ENCODE measurements at places on chromosomes 6 and 20.

DNA sequence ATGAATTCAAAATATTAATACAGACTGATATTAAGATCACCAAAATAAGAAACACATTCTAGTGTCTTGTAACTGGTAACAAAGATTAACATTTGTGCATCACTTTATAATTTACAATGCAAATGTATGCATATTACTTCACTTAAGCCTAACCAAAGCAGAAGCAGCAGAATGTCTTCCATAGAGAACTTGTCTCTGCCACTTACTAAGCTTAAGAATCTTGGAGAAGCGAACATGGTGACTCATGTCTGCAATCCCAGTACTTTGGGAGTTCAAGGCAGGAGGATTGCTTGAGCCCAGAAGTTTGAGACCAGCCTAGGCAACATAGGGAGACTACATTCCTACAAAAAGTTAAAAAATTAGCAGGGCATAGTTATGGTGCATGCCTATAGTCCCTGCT lies 18.8 kb downstream of the AK9 start:
- DNase-seq = no peak

- no peak for DNase-seq
Observed at GRCh38 chr20:62316331-62317166, 13.8 kb downstream of the ADRM1 start.

GRCh38 chr6:86936834-86937218 lies 502 bp upstream of the HTR1E start:
- no peak for DNase-seq

- DNase-seq = no peak
Observed at GRCh38 chr6:99867026-99867425, 127.0 kb downstream of the MCHR2 start.

DNA sequence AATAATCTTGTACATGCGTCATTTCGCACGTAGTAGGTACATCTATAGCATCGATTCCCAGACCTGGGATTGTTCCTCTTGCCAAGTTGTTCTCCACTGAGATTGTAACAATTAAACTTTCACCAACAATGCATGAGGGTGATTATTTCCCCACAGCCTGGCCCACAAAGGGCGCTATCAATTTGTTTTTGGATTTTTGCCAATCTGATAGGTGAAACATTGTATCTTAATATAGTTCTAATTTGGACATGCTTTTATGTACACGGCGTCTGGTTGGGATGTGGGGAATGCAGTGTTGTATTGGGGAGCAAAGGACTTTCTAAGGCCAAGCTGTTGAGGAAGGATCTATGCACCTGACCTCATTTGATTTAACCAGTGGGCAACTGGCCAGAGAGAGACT lies 59.5 kb downstream of the VEGFA start:
- DNase-seq = no peak

DNA sequence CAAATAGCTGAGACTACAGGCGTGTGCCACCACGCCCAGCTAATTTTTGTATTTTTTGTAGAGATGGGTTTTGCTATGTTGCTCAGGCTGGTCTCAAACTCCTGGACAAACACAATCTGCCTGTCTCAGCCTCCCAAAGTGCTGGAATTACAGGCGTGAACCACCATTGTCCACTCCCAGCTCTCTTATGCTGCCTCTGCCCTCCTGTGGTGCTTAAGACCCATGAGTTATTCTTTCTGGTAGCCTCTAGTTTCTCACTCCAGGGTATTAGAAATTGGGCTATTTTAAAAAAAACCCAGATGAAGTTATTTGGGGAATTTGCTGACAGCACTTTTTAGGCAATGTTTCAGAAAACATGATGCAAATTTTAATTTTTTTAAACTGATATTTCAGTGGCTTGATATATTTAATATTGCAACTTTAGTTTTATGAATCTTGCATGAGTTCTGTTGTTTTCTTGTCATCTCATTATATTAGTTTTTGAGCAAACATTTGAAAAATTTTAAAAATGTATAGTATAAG lies 114.0 kb upstream of the FOXO3 start:
- DNase-seq = no peak

GRCh38 chr6:89611666-89612065 lies 26.9 kb downstream of the LYRM2 start:
- no peak for DNase-seq

GRCh38 chr6:158157064-158157764 lies 10.8 kb downstream of the SERAC1 start:
- no peak for DNase-seq

DNA sequence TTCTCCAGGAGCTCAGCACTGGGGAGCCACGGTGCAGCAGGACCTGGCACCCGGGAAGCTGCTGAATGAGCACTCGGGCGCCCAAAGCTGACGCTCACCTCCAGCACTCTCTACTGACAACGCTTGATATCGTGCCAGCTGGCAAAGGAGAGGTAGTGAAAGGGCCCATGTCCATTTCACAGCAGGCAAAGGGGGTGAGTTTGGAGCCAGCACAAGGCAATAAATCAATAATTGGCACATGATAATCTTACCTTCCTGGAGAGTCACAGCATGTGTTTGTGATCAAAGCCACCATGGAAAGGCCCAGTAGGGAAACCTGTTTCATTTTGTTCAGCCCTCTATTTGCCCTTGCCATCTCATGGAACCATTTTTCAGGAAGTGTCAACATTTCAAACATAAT lies 23.3 kb upstream of the SMIM26 start:
- no peak for DNase-seq

DNA sequence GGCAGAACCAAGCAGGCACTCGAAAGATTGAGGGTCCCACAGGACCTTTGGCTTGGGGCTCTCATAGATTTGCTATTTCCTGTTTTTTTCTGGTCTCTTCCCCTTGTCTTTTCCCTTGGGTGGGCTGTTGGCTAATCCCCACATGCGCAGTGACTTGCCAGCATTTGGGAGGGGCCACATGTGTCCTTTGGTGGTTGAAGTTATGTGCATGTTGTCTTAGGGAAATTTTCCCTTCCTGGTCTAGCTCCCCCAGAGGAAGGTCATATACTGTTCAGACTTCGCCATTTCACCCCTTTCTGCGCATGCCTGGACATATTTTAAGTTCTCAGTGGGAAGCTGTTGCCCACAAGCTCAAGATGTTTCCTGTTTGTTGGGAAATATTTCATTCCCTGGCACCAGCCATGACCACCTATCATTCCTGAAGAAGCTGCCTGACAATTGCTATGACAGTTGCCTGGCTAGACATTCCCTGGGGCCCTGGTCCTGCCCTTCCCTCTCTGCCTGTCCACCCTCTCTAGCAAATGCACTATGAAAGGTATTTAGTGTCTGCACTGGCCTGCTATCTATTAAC lies 156.2 kb upstream of the THBS2 start:
- no peak for DNase-seq

DNA sequence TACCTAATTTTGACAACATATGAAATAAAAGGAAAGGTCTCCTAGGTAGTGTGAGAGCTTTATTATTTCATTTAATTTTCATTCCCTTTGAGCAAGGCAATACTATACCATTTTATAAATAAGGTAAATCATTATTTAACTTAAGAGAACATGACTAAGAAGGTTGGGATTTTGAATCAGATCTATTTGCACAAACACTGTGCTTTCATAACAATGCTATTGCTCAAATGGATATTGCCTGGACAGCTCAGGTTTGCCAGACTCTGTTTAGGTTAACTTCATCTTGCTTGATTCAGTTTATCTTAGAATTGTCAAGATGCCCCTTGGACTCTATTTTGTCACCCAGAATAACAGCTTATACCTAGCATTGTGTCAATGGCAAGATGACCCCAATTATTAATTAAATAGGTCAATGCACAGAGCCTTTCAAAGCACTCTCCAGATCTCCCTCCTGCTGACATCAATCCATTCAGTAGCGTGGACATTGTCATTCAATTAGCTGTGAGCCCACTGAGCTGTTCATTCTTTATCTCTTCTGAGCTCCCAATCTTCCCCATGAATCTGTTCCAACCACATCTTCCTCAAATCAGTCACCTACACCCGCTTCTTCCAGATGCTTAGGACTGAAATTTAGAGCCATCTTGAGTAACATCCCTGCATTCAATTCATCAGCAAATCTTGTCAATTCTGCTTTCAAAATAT lies 42.1 kb upstream of the TMEM30A start:
- no peak for DNase-seq

DNA sequence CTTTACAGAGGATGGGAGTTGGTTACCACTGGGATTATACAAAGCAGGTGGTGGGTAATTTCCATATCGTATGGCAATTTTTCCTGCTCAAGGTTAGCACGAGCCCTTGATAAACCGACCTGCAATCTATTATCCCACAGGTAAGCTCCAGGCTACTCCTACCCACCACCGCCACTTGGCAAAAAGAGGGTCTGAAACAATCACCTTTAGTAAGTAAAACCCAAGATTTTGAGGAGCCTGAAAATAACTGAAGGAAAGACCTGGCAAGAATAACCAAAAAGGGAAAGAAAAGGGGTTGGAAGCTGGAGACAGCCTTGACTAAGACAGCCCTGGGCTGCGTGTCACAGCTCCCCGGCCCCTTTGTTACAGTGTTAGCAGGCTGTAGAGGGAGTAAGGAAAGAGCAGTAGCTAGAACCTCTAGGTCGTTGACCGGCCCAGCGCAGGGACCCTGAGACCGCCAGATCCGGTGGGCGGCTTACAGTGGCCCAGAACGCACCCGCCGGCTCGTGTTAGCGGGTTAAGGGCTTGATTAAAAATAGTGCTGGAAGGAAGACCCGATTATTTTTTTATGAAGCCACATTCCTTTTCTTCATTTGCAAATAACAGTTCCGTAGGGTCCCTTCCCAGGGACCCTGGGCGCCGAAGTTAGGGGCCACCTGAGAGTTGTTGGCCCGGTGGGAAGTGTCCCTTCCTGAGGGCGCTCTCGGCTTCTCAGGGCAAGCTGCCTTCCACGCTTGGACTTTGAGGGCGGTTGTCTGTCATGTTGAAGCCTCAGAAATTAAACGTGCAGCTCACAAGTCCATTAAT lies 30.5 kb downstream of the TFAP2B start:
- no peak for DNase-seq

DNA sequence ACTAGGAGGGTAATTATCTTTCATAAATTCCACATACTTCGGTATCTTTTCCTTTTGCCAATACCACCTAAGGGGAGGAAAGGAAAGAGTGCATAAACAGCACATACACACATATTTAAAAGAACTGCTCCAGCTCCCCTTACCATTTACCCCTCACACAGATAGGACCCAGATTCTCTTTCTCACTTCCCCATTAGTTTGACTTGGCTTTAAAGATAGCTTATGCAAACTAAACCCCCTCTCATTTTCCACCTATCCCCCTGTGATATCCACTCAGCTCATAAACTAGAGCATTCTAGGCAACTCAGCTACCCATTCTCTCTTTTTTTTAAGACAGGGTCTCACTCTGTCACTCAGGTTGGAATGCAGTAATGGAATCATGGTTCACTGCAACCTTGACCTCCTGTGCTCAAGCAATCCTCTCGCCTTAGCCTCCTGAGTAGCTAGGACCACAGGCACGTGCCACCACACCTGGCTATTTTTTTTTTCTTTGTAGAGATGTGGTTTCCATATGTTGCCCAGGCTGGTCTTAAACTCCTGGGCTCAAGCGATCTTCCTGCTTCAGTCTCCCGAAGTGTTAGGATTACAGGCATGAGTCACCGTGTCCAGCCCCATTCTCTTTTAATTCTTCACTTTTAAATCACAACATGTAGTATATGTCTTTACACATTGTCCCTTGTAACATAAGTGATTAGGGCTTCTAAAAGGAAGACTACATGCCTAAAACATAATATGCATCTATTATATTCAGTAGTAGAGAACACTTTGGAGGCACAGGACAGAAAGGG lies 4.0 kb downstream of the FUCA2 start:
- no peak for DNase-seq

- DNase-seq = no peak
Observed at GRCh38 chr20:36483919-36484808, 57.2 kb upstream of the MYL9 start.

DNA sequence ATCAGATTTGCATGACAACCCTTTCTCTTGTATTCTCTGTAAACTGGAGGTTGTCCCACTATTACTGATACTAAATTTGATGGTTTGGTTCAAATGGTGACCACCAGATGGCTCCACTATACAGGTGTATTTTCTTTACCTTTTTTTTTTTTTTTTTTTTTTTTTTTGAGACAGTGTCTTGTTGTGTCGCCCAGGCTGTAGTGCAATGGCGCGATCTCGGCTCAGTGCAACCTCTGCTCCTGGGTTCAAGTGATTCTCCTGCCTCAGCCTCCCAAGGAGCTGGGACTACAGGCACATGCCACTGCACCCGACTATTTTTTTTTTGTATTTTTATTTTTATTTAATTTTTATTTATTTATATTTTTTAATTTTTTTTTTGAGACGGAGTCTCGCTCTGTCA lies 6.6 kb upstream of the WTAP start:
- DNase-seq = no peak

GRCh38 chr20:57051096-57051495 lies 215.3 kb downstream of the BMP7 start:
- DNase-seq = no peak

DNA sequence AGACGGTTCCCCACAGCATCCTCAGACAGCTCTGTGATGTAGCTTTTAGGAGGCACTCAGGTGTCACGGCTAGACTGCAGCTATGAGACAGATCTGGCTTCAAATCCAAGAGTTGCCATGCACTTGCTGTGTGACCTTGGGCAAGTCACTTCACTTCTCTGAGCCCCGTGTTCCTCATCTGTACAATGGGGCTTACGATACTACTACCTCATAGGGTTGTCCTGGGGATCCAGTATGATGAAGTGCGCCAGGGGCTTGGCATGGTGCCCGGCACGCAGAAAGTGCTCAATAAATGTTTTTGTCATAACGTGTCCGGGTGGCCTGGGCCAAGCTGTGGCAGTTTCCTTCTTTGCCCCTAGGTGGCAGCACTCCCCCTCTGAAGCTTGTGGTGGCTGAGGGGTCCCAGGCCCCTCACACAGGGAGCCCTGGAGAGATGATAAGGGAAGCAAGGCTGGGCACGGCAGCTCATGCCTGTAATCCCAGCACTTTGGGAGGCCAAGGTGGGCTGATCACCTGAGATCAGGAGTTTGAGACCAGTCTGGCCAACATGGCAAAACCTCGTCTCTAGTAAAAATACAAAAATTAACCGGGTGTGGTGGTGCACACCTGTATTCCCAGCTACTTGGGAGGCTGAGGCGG lies 19.1 kb upstream of the CHMP4B start:
- peak; percentile 72 for DNase-seq

DNA sequence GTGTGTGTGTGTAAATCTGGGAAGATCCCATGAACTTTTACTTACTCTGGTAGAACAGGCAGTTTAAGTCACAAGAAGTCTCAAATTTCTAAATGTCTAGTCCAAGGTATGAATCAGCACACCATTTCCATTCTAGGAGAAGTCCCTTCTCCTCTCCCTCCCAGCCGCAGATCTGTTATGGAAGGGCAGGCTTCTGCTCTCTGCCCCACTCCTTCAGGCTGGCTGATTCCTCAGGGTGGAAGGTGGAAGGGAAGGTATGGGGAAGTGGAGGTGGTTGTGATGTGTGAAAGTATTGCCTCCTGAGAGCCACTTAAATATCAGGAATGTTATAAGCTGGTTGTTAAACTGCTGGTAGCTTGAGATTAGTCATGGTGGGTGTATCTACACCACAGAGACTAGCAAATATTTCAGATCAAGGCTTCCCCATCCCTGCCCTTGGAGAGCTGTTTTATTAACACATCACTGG lies 44.5 kb upstream of the LAMA4 start:
- DNase-seq = no peak

Measured in activated T-cell treated with anti-CD3 and anti-CD28 coated beads, Interleukin-2, amount 50 U/mL, for 48 hours (primary cell).